NCI-H1092 treated with DMSO at 0.1 percent for 48 hours (cell line): ENCODE measurements at places on chromosomes 3 and 15.

DNA sequence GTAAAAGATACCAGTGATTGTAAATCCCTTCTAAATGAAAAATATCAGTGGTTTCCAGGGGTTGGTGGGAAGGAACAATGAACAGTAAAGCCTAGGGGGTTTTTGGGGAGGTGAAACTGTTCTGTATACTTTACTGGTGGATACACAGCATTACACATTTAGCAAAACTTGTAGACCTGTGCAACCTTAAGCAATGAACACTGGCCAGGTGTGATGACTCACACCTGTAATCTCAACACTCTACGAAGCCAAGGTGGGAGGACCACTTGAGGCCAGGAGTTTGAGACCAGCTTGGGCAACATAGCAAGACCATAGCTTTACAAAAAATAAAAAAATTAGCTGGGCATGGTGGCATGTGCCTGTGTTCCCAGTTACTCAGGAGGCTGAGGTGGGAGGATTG lies 1.8 kb downstream of the CCDC13 start:
- DNase-seq = no peak

GRCh38 chr3:144200466-144200865 lies 228.8 kb downstream of the DIPK2A start:
- DNase-seq = no peak

GRCh38 chr3:161940621-161940965 lies 444.0 kb downstream of the OTOL1 start:
- no peak for DNase-seq

DNA sequence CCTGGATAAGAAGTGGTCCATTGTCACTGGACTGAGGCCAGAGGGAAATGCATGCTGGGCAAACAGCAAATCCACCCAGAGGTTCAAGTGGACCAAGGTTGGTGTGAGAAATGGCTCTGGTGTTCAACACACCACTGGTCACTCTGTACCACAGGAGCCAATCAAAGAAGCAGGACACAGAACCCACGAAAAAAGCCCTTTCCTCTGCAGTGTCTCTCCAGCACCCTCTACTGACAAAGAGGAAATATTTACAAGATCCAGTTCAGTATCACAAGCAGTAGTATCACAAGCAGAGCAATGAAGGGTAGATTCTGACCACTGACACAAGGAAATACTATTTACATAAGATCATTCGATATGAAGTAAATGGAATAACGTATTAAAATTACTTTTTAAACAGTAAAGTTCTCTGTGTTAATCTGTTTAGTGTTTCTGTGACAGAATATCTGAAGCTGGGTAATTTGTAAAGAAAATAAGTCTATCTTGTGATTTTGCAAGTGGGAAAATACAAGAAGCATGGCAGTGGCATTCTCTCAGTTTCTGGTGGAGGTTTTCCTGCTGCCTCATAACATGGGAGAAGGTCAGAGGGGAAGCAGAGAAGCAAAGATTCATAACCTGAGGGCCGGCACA lies 390.7 kb downstream of the EFHB start:
- no peak for DNase-seq

DNA sequence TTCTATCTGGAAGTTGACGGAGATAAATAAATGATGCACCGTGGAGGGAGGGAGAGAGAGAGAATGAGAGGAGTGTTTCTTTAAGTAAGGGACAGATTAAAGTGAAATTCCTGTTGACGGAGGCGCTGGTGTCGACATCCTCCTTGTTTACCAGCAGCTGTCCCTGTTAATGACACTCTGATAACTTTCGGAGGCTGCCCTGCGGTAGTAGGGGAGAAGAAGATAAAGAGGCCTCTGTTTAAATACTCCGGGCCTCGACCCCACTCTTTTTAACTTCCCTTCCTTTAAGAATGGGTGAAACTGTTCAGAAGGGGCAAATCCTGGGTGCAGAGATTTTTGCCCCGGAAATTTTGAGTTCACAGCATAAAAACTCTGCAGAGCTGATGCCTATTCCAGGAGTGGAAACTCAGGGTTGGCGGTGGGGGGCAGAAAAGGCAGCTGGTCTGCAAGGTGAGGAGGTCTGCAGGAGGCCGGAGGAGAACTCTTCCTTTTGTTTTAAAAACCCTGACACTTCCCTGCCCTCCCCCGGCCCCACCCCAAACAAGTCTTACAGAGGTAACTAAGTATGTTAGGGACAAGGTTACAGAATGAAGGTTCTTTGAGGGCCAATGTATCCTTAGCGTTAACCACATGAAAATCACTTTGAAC lies 276.6 kb upstream of the NR2F2 start:
- DNase-seq = no peak

DNA sequence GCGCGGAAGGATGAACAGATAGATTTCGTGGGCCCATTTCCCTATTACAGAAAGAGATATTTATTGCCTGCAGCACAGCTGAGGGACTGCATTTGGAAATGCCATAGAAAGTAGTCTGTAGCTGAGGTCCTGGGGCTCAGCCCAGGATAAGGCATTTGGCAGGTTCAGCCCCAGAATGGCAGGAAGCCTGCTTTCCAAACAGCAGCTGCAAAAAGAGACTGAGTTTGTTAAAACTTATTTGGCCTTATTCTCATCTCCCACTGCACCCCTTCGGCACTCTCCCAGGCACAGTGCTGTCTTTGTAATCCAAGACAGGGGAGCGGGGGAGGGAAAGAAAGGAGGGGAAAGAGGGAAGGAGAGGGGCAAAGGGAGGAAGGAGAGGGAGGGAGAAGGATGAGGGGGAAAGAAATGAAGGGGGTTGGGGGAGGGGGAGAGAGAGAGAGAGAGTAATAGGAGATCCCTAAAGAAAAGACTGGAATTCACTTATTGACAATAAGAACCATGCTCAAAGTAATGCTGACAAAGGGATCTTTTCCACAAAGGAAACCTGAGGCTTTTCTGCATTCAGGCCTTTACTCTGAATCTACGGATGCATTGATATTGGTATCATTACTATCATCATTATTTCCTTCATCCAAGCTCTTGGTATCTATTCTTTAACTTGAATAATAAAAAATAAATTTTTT lies 94.0 kb upstream of the LRRN1 start:
- no peak for DNase-seq

GRCh38 chr15:84788500-84788899 lies 28.7 kb upstream of the ALPK3 start:
- no peak for DNase-seq

GRCh38 chr3:69411346-69411745 lies 25.5 kb upstream of the FRMD4B start:
- no peak for DNase-seq

- no peak for DNase-seq
Measured at GRCh38 chr3:123723070-123723469, 138.2 kb upstream of the HACD2 start.

DNA sequence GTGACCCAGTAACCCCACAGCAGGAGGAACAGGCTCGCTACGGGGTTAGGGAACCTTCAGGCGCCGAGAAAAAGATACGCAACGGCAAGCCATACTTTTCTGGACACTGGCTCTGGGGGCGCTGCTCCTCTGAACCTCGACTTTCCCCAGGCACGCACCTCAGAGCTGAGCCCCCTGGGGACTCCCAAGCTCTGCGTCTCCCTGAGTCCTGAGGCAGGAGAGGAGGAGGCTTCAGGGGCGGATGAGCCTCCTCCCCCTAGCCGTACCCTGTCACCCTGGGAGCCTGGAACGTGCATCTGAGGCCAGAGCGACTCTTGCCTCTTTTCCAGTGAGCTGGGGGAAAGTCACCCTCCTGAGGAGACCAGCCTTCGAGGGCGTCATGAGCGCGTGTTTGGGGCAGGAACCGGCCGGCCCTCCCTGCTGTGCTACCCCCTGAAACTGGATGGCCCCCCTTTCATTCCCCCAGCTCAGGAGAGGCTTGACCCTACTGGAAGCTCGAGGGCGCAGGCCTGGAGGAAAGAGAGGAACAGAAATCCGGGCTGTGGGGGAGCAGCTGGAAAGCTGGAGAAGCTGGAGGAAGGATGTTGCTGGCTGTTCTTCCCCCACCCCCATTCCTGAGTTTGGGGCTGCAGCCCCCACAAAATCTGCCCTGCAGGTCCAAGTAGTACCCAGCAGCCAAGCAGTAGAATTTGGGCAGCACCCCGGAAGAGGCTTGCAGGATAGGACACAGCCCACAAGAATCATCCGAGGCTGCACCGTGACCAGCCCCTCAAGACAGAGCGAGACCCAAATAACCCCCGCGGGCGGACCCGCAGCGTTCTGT lies 25.1 kb upstream of the POLG start:
- DNase-seq = no peak

DNA sequence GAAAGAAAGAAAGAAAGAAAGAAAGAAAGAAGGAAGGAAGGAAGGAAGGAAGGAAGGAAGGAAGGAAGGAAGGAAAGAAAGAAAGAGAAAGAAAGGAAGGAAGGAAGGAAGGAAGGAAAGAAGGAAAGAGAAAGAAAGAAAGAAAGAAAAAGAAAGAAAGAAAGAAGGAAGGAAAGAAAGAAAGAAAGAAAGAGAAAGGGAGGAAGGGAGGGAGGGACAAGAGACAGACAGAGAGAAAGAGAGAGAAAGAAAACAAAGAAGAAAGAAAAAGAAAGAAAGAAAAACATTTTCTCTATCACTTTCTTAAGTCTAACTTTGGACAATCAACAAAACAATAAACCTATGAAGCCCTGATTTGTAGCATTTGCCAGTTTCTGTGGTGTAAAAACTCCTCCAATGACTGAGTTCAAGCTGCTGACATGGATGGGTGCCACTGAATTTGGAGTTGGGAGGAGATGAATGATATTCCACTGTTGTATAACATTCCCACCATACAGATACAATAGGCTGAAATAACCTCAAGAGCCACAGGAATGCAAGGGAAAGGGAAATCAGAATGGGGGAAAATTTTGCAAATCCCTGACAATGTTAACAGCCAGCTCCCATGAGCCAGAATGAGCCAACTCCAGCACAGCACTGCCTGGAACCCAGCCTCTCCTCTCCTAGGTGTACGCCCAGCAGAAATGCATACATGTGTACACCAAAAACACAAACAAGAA lies 15.0 kb upstream of the RTP3 start:
- DNase-seq = no peak

GRCh38 chr3:101643861-101644613 lies 32.9 kb downstream of the ZBTB11 start:
- DNase-seq = no peak

GRCh38 chr15:91238644-91239425 lies 138.8 kb downstream of the SV2B start:
- no peak for DNase-seq

DNA sequence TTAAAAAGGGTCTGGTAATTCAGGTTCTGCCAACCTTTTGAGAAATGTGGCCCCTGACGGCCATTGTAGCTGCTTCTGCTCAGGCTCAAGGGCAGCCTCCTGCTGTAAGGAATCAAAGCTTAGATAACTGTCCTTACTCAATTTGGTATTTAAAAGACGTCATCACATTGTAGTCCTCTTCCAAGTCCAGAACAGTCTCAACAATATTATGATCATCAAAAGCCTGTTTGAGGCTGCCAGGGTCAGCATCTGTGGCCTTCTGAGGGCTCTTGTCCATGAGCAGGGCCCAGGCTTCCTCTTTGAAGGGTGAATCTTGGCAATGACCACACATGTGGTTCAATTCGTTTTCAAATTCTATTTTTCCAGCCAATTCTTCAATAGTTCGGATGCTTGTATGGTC lies 6.0 kb downstream of the C3orf62 start:
- no peak for DNase-seq

- peak; percentile 1 for DNase-seq
Measured at GRCh38 chr15:36598529-36599177, 19.2 kb downstream of the CDIN1 start.

DNA sequence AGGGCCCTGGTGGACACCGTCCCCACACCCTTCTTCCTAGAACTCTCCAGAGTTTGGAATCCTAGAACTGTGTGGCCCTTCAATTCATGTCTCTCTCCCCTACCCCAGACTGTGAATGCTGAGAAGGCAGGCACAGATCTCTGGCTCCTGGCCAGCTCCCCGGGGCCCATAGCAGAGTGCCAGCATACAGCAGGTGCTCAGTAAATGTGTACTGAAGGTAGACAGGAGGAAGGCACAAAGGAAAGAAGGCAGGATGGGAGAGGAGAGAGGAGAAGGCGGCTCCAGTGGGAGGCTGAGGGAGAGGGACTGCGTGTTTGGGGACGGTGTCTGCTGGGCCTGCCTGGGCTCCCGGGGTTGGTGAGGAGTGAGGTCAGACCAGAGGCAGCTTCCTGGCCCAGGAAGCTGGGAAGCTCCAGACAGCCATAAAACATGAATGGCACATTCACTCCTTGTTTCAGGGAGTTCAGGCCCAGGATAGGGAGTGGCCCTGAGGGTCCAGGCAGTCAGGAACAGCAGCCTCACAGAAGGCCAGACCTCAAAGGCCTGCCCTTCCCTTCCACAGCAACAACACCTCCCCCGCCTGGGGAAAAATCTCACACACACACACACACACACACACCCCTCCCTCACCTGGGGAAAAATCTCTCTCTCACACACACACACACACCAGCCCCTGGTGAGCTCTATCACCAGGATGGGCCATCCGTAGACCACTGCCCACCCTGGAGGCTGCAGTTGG lies 137.1 kb upstream of the PRR20G start:
- DNase-seq = no peak

GRCh38 chr3:98512576-98512975 lies 10.1 kb downstream of the CLDND1 start:
- no peak for DNase-seq

DNA sequence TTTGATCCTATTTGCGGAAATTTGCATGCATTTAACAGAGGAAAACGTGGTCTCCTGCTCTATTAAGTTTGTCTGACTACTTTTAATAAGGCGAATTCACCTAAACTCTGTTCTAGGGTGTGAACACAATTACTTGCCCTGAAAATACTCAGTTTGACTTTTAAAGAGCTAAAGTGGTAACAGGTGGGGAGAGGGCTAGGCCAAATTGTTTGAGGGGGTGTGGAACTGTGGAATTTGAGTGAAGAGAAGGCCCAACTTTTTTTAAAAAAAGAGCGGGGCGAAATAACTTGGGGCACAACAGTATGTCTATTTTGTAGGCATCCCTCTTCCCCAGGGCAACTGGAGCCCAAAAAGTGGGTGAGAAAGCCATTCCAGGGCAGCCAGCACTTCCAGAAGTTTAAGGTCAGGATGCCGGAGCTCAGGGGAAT lies 580 bp upstream of the FXR1 start:
- DNase-seq = no peak

- DNase-seq = no peak
Measured at GRCh38 chr3:30539206-30539605, 67.2 kb upstream of the TGFBR2 start.

DNA sequence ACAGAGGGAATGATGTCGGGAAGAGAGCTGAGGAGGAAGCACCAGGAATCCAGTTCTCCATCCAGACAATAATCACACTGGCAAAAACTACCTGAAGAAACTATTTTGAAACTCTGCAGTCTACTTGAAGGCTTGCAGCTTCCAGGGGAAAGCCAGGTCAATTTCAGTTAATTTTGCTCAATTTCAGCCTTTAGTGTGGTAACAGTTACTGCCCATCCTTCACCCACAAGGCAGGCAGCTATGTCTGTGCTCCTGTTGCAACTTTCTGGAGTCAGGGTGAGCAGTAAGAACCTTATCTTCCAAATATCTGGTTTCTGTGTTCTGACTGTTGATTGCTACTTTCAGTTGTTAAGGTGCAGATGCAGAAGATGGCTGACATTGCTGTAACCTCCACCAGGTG lies 221.7 kb downstream of the ADAMTS17 start:
- DNase-seq = no peak

DNA sequence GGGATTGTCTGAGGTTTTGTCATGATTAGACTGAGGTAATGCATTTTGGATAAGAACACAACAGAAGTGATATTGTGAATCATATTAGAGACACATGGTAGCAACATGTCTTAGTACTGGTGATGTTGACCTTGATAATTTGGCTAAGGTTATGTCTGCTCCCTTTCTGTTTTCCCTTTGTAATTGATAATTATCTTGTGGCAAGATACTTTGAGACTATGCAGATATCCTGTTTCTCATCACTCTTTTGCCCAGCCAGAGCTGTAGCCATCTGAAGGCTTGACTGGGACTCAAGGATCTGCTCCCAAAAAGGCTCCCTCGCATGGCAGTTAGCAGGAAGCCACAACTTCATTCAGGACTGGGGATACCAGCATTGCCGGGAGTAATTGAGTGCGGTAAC lies 35.3 kb upstream of the LARS2 start:
- no peak for DNase-seq
